ENCODE measurements at places on chromosomes 1 and 21.

DNA sequence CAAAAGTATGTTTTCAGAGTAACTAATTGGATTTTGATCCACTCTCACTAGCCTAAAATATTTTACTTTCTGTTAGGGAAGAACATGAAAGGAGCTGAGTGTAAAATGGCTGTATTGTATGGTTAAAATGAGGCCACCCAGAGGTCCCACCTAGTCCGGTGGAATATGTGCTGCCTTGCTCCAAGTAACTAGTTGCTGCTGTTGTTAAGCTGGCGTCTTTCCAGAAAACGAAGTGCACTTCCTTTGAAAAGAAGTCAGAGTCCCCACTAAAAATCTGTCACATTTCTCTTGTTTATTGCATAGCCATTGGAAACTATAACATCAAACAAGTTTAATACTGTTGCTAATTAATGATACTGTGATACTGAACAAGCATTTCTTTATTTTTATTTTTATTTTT, 3.2 kb downstream of the SLC25A33 start:
- H3K27ac ChIP-seq, result no peak overlapping the region
- no peak overlapping the region for H3K4me3 ChIP-seq
- H3K4me1 ChIP-seq, result peaks cover 12% of the 10 kb centered on the region
- H3K27me3 ChIP-seq, result no peaks in the 10 kb centered on the region
- peak; percentile 53 for DNase-seq
- H3K36me3 ChIP-seq, result no peaks in the 10 kb centered on the region

DNA sequence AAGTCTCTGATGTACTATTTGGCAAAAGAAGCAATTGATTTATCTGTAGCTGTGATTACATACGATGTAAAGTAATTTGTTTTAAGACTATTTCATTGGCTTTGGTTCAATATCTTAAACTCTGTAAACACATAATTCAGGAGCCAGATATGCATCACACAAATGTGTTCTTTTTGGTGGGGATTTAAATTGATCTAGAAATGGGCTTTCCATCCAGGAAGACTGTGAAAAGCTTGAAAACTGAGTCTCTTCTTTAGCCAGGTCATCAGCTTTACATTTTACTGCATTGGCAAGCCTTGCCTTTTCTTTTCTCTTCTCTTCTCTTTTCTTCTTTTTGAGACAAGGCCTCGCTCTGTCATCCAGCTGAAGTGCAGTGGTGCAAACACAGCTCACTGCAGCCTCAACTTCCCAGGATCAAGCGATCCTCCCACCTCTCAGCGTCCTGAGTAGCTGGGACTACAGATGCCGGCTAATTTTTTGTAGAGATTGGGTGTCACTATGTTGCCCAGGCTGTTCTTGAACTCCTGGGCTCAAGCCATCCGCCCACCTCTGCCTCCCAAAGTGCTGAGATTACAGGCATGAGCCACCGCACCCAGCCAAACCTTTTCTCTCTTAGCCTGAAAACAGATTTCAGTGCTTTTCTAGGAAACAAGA, 1.4 kb downstream of the RCAN3 start:
- peaks cover 5% of the 10 kb centered on the region for H3K4me1 ChIP-seq
- no peak for DNase-seq
- no peaks in the 10 kb centered on the region for H3K27me3 ChIP-seq
- H3K36me3 ChIP-seq, result no peaks in the 10 kb centered on the region

DNA sequence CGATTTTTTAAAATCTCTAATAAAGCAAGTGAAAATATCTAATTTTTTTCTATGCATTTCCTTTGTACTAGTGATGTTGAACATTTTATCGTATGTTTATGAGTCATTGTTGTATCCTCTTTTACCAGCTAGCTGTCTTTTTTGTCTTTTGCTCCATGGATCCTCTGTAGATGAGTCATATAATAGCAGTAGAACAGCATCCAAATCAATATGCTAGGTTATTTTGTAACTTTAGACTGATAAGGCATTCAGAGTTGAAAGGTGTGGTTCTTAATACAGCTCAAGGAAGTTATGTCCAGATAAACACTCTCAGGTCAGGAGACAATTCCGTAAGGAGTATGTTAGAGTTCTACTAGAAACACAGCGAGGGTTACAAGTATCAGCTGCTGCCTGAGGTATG, 31.9 kb downstream of the MAP10 start:
- no peak overlapping the region for H3K27ac ChIP-seq
- H3K27me3 ChIP-seq, result no peaks in the 10 kb centered on the region
- H3K4me3 ChIP-seq, result no peak overlapping the region
- H3K36me3 ChIP-seq, result no peaks in the 10 kb centered on the region
- DNase-seq, result no peak

- no peaks in the 10 kb centered on the region for H3K36me3 ChIP-seq
- H3K4me1 ChIP-seq, result no peaks in the 10 kb centered on the region
- no peak overlapping the region for H3K4me3 ChIP-seq
- no peak overlapping the region for H3K27ac ChIP-seq
- H3K27me3 ChIP-seq, result no peaks in the 10 kb centered on the region
These were observed 13.8 kb downstream of the HTR6 start for GRCh38 chr1:19678493-19678892.

GRCh38 chr1:38169121-38169520, 122.5 kb upstream of the POU3F1 start:
- H3K27me3 ChIP-seq, result no peaks in the 10 kb centered on the region
- DNase-seq, result no peak
- no peaks in the 10 kb centered on the region for H3K4me1 ChIP-seq
- H3K4me3 ChIP-seq, result no peak overlapping the region

DNA sequence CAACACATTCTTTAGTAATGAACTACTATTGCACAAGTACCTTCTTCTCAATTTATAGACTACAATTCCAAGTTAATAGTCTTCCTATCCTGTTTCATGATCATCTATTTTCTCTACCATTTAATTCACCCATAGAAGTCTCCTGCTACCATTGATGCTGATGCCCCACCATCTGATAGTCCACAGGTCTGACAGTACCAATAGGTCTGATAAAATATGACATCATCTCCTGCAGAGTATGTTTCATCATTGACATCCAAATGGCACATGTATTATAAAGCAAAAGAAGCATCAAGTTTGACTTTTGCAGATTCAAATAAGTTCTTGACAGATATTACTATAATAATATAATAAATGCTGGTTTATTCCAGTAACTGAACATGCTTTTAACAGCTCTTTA, 5.5 kb downstream of the COP1 start:
- no peaks in the 10 kb centered on the region for H3K27me3 ChIP-seq
- H3K4me1 ChIP-seq, result peaks cover 13% of the 10 kb centered on the region
- no peak for DNase-seq
- H3K27ac ChIP-seq, result no peak overlapping the region

GRCh38 chr1:185157599-185158412, 839 bp downstream of the SWT1 start:
- H3K4me1 ChIP-seq, result no peaks in the 10 kb centered on the region
- no peaks in the 10 kb centered on the region for H3K36me3 ChIP-seq
- peak overlapping the region; percentile 77 for H3K4me3 ChIP-seq
- H3K27ac ChIP-seq, result peak overlapping the region; percentile 97
- no peaks in the 10 kb centered on the region for H3K27me3 ChIP-seq

DNA sequence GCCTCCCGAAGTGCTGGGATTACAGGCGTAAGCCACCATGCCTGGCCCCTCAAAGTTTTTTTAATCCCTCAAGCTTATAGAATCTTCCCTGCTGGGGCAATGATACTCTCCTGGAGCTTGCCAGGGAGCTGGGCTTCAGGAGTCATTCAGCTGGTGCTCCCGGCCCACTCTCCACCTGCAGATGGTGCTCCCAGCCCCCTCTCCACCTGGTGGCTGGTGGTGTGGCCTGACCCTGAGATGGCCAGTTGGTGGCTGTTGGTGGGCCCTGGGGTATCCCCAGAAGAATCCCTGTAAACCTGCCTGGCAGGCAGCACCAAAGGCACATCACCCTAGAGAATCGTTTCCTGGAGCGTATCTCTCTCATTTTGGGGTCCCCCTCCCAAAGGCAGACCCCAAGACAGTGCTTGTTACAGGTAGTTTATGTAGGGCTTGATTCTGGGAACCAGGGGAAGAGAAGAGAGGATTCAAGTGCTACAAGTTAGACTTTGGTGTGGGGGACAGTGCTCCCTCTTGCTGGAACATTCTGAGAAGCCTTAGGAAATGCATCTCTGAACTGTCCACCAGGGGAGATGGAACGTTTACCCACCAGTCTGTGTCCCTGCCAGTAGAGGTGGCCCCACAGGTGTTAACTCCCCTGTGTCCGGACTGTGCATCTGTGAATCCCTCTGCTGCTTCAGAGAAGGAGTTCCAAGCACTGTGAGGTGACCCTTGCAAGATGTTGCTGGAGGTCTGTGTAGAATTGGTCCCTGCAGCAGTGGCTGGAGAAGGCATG, 29.1 kb upstream of the ACTL8 start:
- no peak overlapping the region for H3K27ac ChIP-seq
- H3K4me3 ChIP-seq, result no peak overlapping the region

- H3K27me3 ChIP-seq, result no peaks in the 10 kb centered on the region
- H3K4me1 ChIP-seq, result no peaks in the 10 kb centered on the region
- no peaks in the 10 kb centered on the region for H3K36me3 ChIP-seq
- H3K4me3 ChIP-seq, result no peak overlapping the region
These were observed 8.3 kb upstream of the TNFRSF9 start for GRCh38 chr1:7948960-7949359.

DNA sequence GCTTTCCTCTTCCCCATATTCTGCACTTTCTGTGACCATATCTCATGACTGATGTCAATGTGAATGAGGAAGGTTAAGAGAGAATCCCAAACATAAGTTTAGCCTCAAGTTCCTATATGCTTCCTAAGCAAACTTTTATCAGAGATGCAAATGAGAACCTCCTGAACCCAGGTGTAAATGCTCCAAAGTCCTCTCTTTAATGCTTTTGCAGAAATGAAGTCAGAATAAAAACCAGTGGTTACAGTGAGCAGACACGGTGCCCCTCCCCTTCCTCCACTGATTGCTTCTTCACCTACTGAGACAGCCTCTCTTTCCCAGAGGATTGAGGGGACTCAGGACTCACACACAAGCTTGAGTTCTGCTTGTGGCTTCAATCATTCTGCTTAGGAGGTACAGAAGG, 11.6 kb upstream of the PIGC start:
- H3K4me3 ChIP-seq, result no peak overlapping the region
- H3K4me1 ChIP-seq, result peaks cover 6% of the 10 kb centered on the region
- no peaks in the 10 kb centered on the region for H3K36me3 ChIP-seq

- no peak for DNase-seq
- H3K4me3 ChIP-seq, result no peak overlapping the region
- H3K27me3 ChIP-seq, result no peaks in the 10 kb centered on the region
- H3K27ac ChIP-seq, result no peak overlapping the region
These were observed 25.4 kb upstream of the RGS16 start for GRCh38 chr1:182629499-182630096.

DNA sequence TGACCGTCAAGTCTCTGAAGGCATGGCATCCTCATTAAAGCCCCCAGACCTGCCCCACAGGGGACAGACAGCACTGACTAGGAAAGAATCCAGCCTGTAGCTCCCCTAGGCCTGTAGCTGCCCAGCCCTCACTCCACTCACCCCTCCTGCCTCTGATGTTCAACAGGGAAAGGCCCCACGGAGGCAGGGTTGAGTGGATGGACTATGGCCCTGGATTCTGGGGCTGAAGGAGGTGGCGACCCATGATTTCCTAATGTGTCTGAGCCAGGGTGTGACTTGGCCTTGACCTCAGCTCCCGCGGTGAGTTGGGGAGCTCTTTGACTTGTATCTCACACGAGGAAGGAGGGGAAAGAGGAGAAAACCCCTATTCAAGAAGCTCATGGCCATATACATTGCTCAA, 238.5 kb upstream of the CSF3R start:
- no peak overlapping the region for H3K27ac ChIP-seq
- H3K4me3 ChIP-seq, result no peak overlapping the region
- no peaks in the 10 kb centered on the region for H3K36me3 ChIP-seq

DNA sequence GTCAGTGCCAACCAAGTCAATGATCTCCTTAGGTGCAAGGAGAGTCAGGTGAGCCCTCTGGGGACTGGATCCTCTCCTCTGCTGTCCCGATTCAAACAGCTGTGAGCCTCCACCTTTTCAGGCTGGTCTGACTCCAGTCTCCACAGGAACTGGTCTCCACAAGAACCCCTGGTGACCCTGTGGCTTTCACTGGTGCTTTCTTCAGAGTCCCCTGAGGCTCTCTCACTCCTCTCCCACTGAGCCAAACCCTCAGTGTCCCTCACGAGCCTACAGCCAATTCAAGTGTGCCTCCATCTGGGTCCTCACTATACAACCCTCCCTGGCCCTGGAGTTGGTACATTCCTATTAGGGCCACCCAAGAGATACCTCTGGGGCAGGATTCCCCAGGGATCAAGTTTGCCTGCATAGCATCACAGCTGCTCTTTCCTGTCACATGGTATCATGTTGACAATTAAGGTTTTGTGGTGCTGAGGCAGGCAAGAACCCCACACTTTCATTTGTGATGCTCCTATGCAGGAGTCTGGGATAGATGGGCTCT, 5.2 kb upstream of the NGF start:
- no peak overlapping the region for H3K4me3 ChIP-seq
- DNase-seq, result no peak
- no peaks in the 10 kb centered on the region for H3K36me3 ChIP-seq
- peaks cover 6% of the 10 kb centered on the region for H3K27me3 ChIP-seq

- DNase-seq, result no peak
- H3K4me3 ChIP-seq, result no peak overlapping the region
- no peaks in the 10 kb centered on the region for H3K36me3 ChIP-seq
- no peaks in the 10 kb centered on the region for H3K4me1 ChIP-seq
- no peak overlapping the region for H3K27ac ChIP-seq
These were observed 554.7 kb upstream of the ZRANB2 start for GRCh38 chr1:71635568-71635967.

- H3K4me1 ChIP-seq, result no peaks in the 10 kb centered on the region
- no peaks in the 10 kb centered on the region for H3K36me3 ChIP-seq
- no peak for DNase-seq
- H3K27me3 ChIP-seq, result no peaks in the 10 kb centered on the region
These were observed 287.4 kb upstream of the LYPLAL1 start for GRCh38 chr1:218886101-218886871.

GRCh38 chr1:12774801-12775345, 1.3 kb downstream of the PRAMEF12 start:
- no peak overlapping the region for H3K27ac ChIP-seq
- no peak for DNase-seq
- H3K36me3 ChIP-seq, result no peaks in the 10 kb centered on the region
- no peaks in the 10 kb centered on the region for H3K27me3 ChIP-seq

- H3K4me3 ChIP-seq, result no peak overlapping the region
- peak overlapping the region; percentile 78 for H3K27ac ChIP-seq
- H3K27me3 ChIP-seq, result peaks cover 18% of the 10 kb centered on the region
- H3K36me3 ChIP-seq, result no peaks in the 10 kb centered on the region
These were observed 4.1 kb upstream of the COL6A2 start for GRCh38 chr21:46093668-46094400.

DNA sequence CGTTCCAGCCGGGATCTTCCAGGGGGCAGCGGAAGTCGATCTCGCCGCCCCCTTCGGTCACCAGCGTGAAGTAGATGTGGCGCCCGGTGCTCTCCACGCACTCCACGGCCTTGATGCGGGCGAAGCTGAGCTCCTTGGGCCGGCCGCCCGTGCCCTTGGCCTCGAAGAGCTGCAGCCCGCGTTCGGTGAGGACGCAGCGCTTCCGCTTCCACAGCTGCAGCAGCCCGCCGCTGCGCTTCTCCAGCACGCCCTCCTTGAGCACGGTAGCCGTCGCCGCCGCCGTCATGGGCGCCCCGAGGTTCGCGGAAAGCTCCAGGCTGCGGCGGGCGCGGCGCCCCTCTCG, 516 bp downstream of the PHLDA3 start:
- peak overlapping the region; percentile 69 for H3K4me3 ChIP-seq
- H3K36me3 ChIP-seq, result no peaks in the 10 kb centered on the region
- H3K27ac ChIP-seq, result peak overlapping the region; percentile 80
- peaks cover 3% of the 10 kb centered on the region for H3K4me1 ChIP-seq

GRCh38 chr21:26888256-26888655, 43.0 kb upstream of the ADAMTS1 start:
- H3K4me1 ChIP-seq, result no peaks in the 10 kb centered on the region
- no peak for DNase-seq
- H3K27ac ChIP-seq, result no peak overlapping the region
- H3K4me3 ChIP-seq, result no peak overlapping the region
- no peaks in the 10 kb centered on the region for H3K27me3 ChIP-seq

- H3K4me1 ChIP-seq, result no peaks in the 10 kb centered on the region
- no peak overlapping the region for H3K4me3 ChIP-seq
- no peak for DNase-seq
- H3K27me3 ChIP-seq, result no peaks in the 10 kb centered on the region
These were observed 687.7 kb upstream of the ADGRL4 start for GRCh38 chr1:79694241-79694640.

All from colonic mucosa (tissue), 4 donors.